ENCODE measurements at places on chromosomes 12 and 14.

DNA sequence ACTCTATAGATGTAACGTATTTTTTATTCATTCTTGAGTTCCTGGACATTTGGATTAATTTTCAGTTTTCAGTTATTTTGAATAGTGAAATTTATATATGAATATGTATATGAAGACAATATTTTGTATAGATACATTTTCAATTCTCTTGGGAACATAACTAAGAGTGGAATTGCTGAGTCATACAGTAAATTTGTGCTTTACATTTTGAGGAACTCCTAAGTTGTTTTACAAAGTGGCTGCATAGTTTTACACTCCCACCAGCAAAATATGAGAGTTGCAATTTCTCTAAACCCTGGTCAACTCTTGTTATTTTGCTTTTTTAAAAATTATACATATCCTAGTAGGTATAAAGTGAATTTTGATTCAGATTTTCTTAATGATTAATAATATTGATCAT lies 1838.6 kb upstream of the SEL1L start:
- DNase-seq = no peak

DNA sequence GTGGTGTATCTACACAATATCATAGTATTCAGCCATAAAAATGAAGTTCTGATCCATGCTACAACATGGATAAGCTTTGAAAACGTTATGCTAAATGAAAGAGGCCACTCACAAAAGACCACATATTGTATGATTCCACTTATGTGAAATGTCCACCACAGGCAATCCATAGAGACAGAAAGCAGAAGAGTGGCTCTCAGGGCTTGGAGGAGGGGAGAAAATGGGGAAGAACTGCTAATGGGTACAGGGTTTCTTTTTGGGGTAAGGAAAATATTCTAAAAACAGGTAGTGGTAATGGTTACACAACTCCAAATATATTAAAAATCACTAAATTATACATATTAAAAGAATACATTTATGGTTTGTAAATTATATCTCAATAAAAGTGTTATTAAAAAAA lies 16.5 kb downstream of the SCNN1A start:
- no peak for DNase-seq

DNA sequence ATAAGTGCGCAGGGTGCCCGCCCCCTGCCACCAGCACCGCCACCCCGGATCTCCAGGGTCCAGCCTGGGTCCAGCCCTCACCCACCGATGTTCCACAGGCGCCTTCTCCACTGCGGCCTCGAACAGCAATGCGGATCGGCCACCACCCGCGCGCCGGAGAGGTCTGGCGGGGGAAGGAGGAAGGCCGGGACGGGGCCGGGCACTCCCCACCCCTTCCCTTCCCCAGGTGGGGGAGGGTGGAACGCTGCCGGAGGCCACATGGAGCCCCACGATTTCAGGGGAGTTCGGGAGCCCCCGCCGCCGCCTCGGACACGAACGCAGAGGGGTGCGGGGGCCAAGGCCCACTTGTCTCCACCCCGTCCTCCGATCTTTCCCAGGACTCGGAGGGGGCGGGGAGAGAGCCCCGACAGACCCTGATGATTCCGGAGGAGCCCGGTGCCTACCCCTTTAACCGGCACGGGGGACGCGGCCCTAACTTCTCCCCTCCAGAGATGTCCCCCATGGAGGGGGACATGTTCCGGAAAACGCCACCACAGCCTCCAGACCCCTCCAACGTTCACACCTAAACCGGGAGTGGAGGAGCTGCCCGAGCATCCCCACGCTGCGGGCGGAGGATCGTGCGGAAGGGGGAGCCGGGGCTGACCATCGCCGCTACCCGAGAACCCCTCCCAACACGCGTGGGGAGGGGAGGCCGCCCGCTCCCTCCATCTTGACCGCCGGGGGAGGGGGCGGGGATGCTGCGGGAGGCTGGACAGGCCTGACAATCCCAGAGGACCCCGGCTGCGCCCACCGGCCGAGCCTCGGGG lies 1.1 kb downstream of the ATXN2 start:
- DNase-seq = peak; percentile 54

DNA sequence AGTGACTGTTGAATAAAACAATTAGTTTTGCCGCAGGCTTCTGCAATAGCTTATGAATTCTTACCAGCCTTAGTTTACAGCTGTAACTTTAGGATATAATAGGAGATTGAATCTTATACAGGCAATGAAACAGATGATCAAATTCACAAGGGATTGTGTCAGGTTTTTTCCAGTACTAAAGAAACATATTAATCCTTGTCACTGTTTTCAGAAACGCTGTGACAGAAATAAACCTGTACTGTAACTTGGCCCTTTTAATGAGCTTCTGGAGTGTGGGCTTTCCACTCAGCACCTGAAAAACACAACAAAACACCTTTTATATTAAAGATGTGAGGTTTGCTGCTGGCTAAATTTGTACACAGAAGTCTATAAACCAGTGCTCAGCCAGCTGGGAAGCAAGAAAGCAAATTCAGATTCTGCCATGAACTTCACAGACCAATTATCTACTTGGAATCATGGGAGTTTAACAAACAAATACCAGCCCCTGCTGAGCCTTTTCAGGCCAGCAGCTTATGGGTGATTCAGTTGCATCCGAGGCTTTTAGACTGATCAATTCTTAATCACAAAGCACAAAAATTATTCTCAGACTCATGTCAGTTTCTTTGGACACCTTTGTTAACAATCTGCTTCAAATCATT lies 109.5 kb downstream of the FOXG1 start:
- no peak for DNase-seq

- no peak for DNase-seq
These were observed 257.9 kb upstream of the TMEM132C start for GRCh38 chr12:128009108-128009507.

- DNase-seq = no peak
These were observed 125.2 kb upstream of the KRR1 start for GRCh38 chr12:75636607-75637006.

DNA sequence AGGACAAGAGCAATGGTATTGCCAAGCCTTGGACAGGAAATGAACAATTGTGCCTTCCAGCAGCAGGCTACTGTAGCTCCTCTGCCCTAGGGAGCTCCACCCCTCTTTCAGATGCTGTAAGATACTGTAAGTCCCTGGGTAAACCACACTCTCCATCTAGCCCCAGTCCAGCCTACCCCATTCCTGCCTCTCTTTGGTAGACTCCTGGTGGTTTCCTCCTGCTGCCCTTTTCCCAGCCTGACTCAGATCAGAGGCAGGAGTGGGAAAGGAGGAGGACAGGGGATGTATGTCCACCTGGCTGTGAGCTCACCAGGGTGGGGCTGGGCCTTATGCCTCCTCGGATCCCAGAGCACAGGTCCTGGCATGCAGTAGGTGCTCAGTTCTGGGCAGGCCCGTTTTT lies 174.6 kb downstream of the ESRRB start:
- DNase-seq = peak; percentile 84

GRCh38 chr14:39827901-39828655 lies 395.8 kb upstream of the FBXO33 start:
- DNase-seq = no peak

DNA sequence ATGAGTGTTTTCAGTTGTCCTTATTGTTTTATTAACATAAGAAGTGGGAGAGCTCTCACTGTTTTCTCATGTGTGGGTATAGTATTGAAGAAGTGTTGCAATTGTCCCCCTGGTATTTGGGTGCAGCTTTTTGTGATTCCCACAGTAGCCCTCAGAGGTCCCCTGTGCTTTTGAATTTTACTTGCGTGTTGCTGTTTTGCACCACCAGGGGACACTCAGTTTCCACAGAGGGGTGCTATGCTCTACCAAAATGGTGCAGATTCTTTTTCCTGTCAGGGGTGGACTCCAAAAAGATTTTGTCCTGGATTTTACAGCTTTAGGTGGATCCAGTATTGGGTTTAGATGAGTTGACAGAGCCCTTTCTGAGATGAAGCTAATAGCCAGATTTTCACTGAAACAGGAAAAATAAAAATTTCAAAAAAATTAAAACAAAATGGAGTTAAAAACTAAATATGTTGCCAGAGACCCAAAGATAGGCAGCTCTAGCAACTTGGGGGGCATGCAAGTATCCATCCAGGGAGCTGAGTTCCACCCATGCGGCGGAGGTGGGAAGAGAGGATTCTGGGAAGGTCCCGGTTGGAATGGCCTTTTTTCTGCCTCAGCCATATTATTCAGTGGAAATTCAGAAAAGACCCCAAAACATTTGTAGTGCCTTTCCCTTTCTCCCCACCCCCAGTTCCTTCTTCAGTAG lies 50.2 kb downstream of the TTLL5 start:
- DNase-seq = peak; percentile 58

DNA sequence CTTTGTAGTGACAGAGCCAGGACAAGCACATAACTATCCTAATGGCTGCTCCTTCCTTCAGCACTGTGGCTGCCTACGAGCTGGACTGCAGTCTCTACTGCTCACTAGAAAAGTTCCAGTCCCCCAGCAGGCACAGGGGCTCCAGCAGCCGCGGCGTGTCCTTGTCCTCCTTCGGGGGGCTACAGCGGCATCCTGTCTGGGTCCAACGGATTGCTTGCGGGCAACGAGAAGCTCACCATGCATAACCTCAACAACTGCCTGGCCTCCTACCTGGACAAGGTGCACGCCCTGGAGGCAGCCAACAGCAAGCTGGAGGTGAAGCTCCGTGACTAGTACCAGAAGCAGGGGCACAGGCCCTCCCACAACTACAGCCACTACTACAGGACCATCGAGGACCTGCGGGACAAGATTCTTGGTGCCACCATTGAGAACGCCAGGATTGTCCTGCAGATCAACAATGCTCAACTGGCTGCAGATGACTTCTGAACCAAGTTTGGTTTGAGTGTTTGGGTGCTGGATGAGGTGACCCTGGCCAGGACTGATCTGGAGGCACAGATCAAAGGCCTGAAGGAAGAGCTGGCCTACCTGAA lies 169.4 kb downstream of the NDUFA12 start:
- DNase-seq = no peak

GRCh38 chr14:21071225-21072030 lies 1.3 kb downstream of the ARHGEF40 start:
- peak; percentile 82 for DNase-seq

GRCh38 chr12:104604070-104604994 lies 147.6 kb downstream of the CHST11 start:
- peak; percentile 96 for DNase-seq

DNA sequence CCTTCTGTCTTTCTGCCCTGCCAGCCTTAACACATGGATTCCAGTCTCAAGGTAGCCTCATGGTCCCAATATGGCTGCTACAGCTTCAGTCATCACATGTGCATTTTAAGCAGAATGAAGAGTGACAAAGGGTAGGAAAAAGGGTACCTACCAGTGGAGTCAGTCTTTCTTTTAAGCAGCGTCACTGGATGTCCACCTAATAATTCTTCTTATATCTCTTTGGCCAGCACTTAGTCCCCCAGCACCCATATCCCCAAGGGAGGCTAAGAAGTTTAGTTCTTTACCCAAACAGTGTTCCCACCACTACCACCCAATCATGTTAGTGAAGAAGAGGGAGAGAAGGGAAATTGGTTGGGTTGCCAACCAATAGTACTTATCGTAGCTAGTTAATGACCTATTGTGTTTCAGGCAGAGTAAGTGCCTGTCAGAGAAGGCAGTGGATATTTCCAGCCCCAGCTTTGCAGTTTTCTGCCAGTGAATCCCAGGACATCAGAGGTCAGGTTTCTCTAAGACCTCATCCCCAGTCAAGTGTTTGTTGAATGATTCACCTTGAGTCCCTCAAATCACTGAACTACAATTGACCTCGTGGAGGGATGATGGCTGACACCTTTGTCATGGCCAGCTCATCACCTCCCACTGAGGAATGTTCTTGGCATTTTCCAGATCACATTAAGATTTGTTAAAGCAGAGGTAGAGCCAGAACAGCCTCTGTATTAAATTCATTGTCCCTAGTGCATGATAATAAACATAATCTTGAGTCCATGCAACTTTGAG lies 250.9 kb upstream of the CRY1 start:
- DNase-seq = peak; percentile 93

DNA sequence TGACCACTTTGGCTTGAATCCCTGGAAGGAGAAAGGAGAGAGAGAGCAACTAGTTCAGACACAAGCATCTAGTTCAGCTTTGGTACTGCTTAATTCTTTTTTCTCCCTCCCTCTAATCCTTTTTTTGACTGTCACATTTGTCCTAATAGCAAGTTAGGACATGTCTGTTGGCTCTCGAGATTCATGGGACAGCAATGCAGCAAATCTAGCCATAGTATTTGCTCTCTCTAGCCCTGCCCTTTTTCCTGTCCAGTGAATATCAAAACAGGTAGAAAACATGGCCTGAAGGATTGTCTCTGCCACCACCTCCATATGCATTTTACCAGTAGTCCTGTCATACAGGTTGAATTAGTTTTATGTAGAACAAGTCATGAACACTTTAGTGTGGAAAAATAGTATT lies 116.4 kb downstream of the PTPRB start:
- DNase-seq = no peak

DNA sequence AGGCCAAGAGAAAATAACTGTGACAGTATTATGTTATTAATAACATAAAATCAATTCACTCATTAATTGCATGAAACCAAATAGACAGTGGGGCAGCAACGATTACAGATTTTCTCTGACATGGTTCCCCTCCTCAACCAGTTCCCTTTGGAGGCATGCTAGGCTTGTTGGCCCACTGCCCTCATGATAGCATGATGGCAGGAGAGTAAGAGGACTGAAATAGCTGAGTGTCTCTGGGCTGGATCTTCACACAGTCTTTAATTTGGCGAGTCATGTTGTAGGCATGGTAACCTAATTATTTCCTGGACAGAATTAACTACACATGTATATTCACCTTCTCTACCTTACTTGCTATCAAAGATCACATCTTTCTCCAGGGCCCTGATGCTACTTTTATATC lies 266.2 kb upstream of the PELI2 start:
- DNase-seq = no peak

DNA sequence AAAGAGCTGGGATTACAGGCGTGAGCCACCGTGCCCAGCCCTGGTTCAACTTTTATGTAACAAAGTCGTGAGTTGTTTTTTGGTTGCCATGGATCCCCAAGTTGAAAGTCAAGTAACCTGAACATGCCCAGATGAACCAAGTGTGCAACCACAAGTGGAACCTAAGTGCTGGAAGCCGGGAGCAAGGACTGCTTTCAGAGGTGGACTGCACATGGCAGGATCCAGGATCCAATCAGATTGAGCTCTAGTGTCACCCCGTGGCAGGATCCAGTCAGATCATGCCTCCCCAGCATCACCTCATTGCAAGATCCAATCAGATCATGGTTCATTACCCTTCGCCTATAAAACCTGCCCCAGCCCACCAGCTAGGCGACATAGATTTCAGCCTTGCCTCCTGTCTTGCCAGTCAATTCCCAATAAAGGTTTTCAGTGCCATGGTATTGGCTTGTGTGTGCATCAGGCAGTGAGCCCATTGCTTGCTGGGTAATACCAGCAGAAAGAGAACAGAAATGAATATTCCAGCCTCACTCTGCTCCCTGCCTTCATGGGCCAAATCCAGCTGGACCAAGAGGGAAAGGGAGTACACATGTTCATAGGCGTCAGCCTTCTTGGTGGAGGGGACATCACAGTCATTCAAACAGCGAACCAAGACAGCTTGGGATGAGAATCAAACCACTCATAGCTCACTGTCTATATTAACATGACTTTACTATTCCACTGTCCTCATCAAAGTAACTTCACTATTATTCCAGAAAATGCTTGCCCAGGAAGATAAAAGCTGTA lies 43.6 kb upstream of the VASH1 start:
- no peak for DNase-seq

- no peak for DNase-seq
These were observed 49.3 kb upstream of the USP44 start for GRCh38 chr12:95600567-95600966.

- no peak for DNase-seq
These were observed 118.6 kb downstream of the GCH1 start for GRCh38 chr14:54784060-54784459.
